ENCODE measurements at places on chromosomes 1 and 21.

GRCh38 chr1:67897270-67897949 is 64.1 kb upstream of the GNG12 start:
- DNase-seq = no peak

GRCh38 chr1:59776960-59777852 is 37.5 kb upstream of the HOOK1 start:
- DNase-seq = no peak

- no peak for DNase-seq
Measured at GRCh38 chr21:16674949-16675348, 837.9 kb upstream of the CXADR start.

DNA sequence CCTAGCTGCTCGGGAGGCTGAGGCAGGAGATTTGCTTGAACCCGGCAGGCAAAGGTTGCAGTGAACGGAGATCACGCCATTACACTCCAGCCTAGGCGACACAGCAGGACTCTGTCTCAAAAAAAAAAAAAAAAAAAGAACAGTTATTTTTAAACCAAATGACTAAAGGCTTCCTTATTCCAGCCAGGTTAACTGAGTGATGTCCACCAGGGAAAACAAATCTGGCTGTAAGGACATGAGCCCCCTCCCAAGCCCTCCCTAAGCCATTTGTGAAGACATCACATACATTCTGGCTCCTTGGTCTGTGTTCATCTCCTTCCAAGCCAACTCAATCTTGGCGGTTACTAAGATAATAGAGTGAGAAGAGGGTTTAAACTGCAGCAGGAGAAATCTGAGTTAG is 8.2 kb downstream of the TMCC2 start:
- no peak for DNase-seq

GRCh38 chr1:23408797-23409290 is 15.7 kb downstream of the TCEA3 start:
- DNase-seq = no peak

- no peak for DNase-seq
Measured at GRCh38 chr1:8136766-8137165, 110.7 kb upstream of the ERRFI1 start.

DNA sequence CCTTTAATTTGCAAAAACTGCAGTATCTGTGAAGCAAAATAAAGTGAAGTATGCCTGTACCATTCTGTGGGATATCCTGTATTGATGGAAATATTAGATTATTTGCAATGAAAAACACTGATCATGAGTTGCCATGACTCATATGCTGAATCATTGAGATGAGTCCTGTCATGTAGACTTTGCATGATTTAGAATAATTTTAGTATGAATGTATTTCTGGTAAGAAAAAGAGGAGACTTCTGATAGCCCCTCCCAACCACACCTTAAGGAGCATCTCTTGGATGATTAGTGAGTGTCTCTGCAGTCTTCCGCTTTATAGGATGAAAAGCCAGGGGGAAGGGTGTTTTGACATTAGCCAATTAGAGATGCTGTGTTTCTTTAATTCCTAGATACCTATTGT is 55.2 kb upstream of the PTGS2 start:
- no peak for DNase-seq

DNA sequence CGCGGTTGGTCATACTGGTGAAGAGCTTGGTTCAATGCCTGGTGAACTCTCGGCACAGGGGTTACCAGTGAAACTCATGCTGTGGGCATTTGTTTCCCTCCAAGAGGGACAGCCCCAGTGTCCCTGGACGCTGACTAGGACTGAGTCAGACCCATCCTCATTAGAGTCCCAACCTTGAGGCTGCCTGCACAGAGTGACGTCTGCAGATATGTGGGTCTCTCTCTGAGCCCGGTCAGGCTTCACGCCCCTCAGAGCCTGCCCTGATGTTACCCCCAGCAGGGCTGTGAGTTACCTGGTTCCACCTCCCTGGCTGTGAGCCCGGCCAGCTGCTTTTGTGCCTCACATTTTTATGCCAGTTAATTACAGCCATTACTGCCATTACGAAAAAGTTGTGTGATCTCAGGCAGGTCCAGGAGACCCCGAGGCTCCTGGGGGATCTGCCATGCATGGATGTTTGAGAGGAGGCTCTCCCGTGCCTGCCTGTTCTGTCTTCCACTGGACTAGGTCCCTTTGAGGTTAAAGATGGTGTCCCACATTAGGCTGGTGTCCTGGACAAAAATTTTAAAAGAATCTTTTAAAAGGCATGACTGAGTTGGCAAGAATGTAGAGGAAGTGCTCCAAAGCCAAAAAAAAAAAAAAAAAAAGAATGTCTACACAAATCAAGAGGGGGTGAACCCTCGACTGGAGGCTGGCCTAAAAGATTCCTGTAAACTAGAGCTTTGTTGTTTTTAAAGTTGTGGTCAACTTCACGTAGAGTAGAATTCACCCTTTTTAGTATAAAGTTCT is 36.6 kb upstream of the PADI1 start:
- DNase-seq = no peak

GRCh38 chr1:177219554-177220458 is 49.0 kb downstream of the BRINP2 start:
- DNase-seq = no peak

DNA sequence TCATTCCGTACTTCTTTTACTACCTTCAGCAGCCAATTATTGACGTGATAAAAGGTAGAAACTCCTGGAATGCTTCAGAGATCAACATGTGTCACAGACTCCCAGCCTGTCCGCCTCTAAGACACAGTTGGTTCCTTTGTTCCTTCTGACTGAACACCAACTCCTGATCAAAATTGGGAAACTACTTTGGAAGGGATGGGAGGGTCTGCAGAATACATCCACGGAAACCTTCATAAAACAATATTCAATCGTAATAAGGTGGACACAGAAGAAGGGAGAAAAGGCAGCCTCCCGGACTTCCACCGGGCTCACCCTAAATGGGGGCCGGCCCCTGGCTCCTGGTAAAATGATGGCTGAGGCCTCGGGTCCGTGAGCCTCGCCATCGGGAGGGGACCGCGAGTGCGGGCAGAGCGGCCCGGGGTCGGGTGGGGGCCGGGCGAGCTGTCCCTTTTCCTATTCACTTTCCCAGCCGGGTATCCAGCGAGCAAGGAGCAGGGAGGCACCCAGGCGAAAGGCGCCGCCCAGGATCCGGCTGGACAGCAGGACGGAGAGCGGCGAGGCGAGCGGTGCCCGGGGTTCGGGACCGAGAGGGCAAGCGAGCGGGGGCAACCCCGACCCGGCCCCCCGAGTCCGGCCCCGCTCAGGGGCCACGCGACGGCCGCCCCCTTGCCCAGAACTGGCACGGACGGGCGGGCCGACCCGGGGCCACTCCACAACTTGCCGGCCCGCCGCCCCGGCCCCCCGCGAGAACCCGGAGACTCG is 805 bp downstream of the NRIP1 start:
- DNase-seq = no peak

DNA sequence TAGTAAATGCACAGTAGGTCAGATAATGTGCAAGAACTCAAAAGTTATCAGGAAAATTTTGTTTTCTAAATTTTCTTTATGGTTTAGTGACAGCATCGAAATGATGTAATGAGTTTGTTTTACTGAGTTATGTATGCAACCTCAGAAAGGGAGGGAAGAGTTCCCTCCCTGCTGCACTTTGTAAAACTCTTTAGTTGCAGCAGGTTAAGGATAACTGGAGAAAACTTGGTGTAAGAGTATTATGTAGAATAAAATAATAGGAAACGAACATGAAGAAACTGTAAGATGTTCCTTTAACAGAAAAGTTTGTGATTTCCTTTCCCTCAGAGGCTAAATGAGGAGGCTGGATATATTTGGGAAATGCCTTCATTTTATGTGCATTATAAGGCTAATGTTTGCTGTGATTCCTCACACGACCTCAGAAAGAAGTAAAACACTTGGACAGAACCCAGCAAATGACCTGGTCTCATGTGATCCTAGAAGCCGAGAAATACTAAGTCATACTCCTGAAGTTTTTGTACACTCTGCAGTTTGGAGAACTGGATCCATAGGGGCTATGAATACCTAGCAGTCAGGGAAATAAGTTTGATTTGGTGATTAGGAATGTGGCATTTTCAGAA is 35.4 kb downstream of the ADGRL2 start:
- no peak for DNase-seq

DNA sequence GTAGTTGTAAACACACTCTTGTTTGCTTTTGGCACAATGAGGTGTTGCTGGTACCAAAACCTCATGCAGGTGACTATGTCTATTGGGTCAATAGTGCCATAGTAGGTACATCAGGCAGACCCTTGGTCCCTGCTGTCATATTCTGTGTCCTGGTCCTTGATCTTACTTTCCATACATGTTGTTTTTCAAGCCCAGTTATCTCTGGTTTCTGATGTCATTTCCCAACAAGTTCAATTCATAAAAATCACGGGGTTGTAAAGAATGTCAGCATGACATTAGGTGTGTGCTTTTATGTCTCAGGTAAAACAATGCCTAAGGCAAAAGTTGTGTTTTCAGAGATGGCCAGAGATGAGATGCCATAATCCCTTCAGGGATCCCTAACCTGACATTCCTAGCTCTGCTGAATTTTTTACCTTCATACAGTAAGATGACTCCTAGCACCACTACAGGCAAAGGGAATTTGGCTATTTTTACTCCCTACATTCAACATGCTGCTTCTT is 390.3 kb upstream of the PKN2 start:
- no peak for DNase-seq

- DNase-seq = no peak
Measured at GRCh38 chr1:56638248-56638647, 6.9 kb upstream of the PRKAA2 start.

- no peak for DNase-seq
Measured at GRCh38 chr1:162228586-162228985, 148.1 kb downstream of the SPATA46 start.

- DNase-seq = peak; percentile 75
Measured at GRCh38 chr1:28882009-28882628, 32.2 kb upstream of the EPB41 start.

DNA sequence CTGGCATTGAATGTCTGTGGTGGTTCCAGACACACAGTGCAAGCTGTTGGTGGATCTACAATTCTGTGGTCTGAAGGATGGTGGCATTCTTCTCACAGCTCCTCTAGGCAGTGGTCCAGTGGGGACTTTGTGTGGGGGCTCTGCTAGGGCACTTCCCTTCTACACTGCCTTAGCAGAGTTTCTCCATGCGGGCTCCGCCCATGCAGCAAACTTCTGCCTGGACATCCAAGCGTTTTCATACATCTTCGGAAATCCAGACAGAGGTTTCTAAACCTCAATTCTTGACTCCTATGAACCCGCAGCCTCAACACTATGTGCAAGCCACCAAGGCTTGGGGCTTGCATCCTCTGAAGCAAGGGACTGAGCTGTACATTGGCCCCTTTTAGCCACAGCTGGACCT is 43.0 kb downstream of the RGS18 start:
- DNase-seq = no peak

- DNase-seq = no peak
Measured at GRCh38 chr1:182259968-182260367, 131.6 kb downstream of the GLUL start.

- peak; percentile 41 for DNase-seq
Measured at GRCh38 chr1:30707412-30708360, 15.7 kb downstream of the MATN1 start.

DNA sequence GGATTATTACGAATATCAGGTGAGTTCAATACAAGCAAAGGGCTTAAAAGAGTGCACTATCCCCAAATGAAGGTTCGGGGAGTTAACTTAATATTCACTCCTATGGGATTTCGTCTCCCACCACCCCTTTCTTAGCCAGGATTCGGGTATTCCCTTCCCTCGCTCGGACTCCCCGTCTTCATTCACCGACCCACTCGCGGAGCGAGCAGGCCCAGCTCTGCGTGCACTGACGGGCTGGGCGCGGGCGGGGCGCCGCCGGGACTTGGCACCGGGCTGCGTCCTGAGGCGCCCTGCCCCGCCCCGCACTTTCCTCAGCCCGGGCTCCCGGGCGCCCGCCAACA is 7.7 kb upstream of the MPZL1 start:
- DNase-seq = no peak

- DNase-seq = no peak
Measured at GRCh38 chr1:18200136-18200717, 92.6 kb downstream of the IGSF21 start.

DNA sequence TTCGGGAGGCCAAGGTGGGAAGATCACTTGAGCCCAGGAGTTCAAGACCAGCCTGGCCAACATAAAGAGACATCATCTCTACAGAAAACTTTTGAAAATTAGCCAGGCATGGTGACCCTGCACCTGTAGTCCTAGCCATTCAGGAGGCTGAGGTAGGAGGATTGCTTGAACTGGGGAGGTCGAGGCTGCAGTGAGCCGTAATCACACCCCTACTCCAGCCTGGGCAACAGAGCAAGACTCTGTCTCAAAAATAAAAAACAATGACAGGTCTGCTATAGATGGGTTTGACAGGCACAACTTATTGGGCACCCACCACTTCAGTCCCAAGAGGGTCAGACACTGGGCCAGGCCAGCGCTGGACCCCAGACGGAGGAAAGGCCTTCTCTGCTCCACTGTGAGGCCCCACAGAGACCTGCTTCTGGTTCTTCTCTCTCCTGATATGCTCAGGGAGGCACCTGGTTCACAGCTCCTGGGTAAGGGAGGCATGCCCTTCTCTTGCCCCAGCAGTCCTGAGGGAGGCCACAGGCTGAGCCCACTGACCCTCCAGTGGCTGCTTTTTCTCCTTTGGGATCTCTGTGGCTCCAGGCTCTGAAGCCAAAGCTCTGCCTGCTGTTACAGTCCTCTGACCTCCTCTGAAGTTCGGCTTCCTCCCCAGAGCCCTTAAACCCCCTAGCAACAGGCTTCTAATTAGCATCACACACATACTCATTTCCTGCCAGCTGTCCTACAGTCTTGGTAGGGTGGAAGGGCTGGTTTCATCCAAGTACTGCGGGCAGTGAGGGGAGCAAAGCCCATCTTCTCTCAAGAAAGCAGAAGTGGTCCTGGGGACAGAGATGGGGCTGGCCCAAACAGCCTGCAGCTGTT is 14.4 kb downstream of the S100A16 start:
- DNase-seq = no peak

DNA sequence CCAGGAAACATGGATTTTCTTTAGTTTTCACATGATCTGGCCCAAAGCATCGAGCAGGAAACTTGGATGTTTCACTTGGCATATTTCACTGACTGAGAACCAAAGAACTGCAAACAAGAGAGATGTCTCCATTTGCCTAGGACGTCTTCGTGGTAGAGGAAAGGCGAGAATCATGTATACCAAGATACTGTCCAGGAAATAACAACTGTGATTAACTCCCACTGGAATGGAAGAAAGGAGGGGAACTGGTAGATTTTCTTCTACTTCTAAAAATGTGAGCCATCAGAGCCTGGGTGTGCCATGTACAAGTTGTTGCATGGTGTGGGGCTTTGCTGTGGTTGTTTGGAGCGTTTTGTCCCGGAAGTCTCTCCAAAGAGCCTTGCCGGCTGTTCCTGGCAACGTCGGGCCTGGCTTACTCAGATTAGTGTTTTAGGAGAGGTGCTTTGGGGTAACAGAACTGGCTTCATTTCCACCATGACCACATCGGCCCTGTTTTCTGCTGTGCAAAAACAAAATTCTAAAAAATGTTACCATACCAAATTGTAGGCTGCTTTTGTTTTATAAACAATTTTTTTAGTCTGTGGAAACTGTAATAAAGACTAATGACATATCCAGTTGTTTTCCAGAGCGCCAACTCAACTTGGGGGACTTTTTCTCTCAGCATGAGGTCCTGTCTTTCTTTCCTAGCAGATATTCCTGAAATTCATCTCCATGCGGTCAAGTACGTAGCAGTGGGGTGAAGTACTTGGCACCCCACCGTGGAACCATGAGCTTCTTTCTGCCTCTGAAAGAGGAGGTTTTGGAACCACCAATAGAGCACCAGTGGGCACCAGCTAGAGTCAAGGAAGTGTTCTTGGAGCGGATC is 118.3 kb downstream of the TM2D1 start:
- DNase-seq = no peak
